ENCODE measurements at places on chromosomes 2 and 18. TPM values are rescaled to one million over a fixed set of nuclear protein-coding genes. Genes with fewer than 3 reads are reported as not detected.

DNA sequence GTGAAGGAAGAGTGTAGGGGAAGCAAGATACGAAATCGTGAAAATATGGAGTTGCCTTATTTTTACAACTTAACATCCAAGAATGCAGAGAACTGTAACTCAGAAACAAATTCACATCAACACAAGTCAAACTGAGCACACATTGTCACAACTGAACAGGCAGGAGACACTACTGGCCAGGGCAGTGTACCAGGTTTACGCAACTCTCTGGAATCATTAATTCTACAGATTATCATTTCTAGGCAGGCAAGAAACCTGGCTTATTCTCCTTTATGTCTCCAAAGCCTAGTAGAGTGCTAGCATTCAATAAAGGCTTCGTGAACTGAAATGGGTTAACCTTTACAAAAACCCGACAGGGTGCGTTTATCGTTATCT is 584 bp downstream of the COA5 start:
- H3K4me3 ChIP-seq, result peak overlapping the region; percentile 82
- DNase-seq, result no peak
- peaks cover 53% of the 10 kb centered on the region for H3K4me1 ChIP-seq
- H3K36me3 ChIP-seq, result peaks cover 39% of the 10 kb centered on the region
- no peaks in the 10 kb centered on the region for H3K27me3 ChIP-seq
- H3K27ac ChIP-seq, result peak overlapping the region; percentile 93

- H3K36me3 ChIP-seq, result no peaks in the 10 kb centered on the region
- no peak overlapping the region for H3K4me3 ChIP-seq
- DNase-seq, result no peak
Measured at GRCh38 chr2:105629634-105630033, 115.1 kb upstream of the NCK2 start.

- no peak for DNase-seq
- H3K4me3 ChIP-seq, result no peak overlapping the region
- no peaks in the 10 kb centered on the region for H3K36me3 ChIP-seq
- no peak overlapping the region for H3K27ac ChIP-seq
- no peaks in the 10 kb centered on the region for H3K27me3 ChIP-seq
Measured at GRCh38 chr2:7666596-7667259, 749.5 kb downstream of the RNF144A start.

The ABHD1 gene
- total RNA-seq, result 1.2 TPM

The MERTK gene
- 3.6 TPM for total RNA-seq

DNA sequence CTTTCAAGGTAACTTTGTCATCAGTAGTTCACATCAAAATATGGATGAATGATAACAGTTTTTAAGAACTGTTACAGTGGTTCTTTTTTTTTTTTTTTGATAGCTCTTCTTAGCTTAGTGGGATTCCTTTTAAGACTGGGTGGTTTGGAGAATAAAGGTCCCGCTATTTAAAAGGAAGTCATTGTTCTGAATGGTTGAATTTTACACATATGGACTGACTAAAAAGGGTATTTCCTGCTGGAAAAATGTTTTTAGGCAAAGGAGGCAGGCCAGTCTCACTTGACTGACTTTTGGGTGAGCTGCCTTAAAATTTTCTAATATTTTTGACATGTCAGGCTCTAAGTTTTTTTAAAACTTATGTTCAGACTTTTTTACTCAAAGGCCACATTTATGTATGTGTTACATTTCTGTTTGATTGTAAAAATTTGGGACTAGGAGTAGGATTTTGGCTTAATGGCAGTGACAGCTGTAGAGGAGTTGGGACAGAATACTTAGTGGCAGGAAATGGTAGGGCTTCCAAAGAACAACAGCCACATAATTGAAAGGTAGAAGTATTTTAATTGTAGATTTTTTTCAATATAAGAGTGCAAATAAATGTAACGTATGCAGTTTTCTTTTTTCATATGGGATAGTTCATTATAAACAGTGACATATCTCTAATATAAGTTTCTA is 13.7 kb downstream of the VAPA start:
- no peak overlapping the region for H3K4me3 ChIP-seq
- DNase-seq, result no peak
- H3K4me1 ChIP-seq, result peaks cover 99% of the 10 kb centered on the region
- H3K27me3 ChIP-seq, result no peaks in the 10 kb centered on the region

The MARCHF4 gene
- total RNA-seq, result not detected

DNA sequence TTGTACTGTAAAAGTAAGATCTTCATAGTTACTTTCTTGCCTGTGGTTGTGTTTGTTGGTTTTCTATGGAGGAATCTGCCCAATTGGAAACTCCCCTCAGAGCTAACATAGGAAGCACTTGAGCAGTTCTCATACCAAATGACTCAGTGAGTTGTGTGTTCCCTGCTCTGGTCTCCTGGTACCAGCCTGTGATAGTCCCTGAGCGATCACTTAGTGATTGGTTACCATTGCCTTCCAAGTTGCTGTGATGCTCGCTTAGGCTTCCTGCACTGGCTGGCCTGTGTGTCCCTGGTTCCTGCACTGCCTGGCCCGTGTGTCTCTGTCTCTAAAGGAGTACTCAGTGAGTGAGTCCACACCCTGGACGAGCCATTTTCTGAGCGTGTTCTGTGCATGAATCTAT is 133.0 kb downstream of the MAP4K4 start:
- peaks cover 11% of the 10 kb centered on the region for H3K4me1 ChIP-seq
- H3K27me3 ChIP-seq, result no peaks in the 10 kb centered on the region
- peak overlapping the region; percentile 26 for H3K27ac ChIP-seq
- H3K36me3 ChIP-seq, result peaks cover 24% of the 10 kb centered on the region

The ATOH8 gene
- 131 TPM for total RNA-seq

The ZNF892 gene
- 2.7 TPM for total RNA-seq

- peaks cover 5% of the 10 kb centered on the region for H3K36me3 ChIP-seq
- no peak for DNase-seq
- H3K4me3 ChIP-seq, result no peak overlapping the region
- H3K4me1 ChIP-seq, result peaks cover 13% of the 10 kb centered on the region
Measured at GRCh38 chr2:183148955-183149354, 24.7 kb downstream of the NUP35 start.

GRCh38 chr18:23837591-23837990 is 148.3 kb downstream of the LAMA3 start:
- H3K36me3 ChIP-seq, result no peaks in the 10 kb centered on the region
- no peaks in the 10 kb centered on the region for H3K4me1 ChIP-seq
- no peak overlapping the region for H3K27ac ChIP-seq
- H3K27me3 ChIP-seq, result no peaks in the 10 kb centered on the region
- H3K4me3 ChIP-seq, result no peak overlapping the region

DNA sequence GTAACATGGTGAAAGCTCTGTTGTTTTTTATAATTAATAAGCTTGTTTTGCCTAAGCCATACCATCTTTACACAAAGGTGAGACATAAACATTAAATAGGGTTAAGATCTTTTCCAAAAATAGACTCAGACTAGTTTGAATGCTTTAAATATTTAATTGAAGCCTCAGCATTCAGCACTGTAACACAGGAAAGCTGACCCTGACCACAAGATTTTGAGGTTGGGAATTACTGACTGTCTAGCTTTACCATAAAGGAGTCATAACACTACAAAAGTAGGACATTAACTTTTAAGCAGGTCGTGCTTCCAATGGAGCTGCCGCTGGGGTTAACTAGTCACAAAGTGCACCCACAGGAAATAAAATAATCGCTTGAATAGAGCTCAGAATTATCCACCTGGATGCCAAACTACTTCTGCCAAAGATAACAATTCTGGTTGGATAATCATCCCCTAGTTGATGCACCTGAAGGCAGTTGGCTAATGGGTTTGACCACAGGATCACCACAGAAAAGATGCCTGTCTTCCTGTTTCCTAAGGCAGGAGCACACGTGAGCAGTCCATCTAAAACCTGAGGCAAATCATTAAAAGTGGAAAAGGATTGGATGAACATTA is 106.2 kb downstream of the COBLL1 start:
- no peaks in the 10 kb centered on the region for H3K36me3 ChIP-seq
- H3K4me3 ChIP-seq, result no peak overlapping the region
- no peaks in the 10 kb centered on the region for H3K4me1 ChIP-seq
- no peaks in the 10 kb centered on the region for H3K27me3 ChIP-seq

The NDC80 gene
- total RNA-seq, result not detected

The UGT1A3 gene
- total RNA-seq, result not detected

DNA sequence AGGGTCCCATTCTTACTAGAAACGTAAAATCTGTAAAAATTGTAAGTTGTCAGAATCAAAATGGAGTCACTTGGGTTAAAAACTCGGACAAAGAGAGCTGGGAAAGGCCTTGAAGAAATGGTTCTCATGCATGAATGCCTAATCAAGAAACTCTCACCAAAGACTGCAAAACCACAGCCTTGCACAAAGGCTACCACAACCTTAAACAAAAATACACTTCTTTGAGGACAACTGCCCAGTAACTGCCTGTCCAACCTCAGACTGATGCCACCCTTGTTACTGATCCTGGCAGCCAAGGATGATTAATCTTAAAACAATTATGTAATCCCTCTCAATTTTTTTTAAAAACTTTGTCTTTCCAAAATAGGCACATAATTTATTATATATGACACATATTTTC is 299.3 kb downstream of the CCDC85A start:
- H3K4me3 ChIP-seq, result no peak overlapping the region
- no peaks in the 10 kb centered on the region for H3K36me3 ChIP-seq
- no peak overlapping the region for H3K27ac ChIP-seq
- no peaks in the 10 kb centered on the region for H3K27me3 ChIP-seq
- DNase-seq, result no peak

All from gastrocnemius medialis (tissue), 4 donors.